Cortex of kidney (tissue), 1 donor: ENCODE measurements at places on chromosomes 4 and X.

- no peak for DNase-seq
Measured at GRCh38 chr4:77154065-77154464, 2.9 kb upstream of the CCNG2 start.

DNA sequence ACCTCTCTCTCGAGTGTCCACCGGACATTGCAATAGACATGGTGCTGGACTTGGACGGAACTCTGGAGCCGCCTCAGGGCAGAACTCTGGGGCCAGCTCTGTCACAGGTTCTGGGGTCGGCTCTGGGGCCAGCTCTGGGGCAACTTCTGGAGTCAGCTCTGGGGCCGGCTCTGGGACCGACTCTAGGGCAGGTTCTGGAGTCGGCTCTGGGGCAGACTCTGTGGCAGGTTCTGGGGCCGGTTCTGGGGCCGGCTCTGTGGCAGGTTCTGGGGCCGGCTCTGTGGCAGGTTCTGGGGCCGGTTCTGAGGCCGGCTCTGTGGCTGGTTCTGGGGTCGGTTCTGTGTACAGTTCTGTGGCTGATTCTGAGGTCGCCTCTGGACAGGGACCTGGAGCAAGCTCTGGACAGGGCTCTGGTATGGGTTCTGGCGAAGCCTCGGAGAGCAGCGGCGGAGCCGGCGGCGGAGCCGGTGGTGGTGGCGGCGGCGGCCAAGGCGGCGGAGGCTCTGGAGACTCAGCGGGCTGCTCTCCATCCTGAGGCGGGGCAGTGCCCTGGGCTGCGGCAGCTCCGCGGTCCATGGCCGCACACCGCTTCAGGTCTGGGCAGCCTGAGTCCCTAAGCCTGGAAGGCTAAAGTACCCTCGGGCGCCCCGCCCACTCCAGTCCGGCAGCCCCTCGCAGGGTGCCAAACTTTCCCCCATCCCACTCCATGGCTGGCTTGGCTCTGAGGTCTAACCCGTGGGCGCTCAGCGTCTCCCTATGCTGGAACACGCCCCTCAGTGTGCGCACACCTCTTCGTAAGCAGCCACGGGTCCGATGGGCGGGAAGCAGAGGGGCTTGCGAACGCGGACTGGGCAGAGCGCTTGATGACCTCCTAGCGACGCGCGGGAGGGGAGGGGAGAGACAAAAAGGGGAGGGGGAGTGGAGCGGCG is at the start of gene DGKK:
Gene DGKK, minus strand, starts transcription at position 723 of the 929 bp plus-strand sequence. Its CDS starts 147 bp downstream, at position 576.
- DNase-seq, result peak; percentile 1

DNA sequence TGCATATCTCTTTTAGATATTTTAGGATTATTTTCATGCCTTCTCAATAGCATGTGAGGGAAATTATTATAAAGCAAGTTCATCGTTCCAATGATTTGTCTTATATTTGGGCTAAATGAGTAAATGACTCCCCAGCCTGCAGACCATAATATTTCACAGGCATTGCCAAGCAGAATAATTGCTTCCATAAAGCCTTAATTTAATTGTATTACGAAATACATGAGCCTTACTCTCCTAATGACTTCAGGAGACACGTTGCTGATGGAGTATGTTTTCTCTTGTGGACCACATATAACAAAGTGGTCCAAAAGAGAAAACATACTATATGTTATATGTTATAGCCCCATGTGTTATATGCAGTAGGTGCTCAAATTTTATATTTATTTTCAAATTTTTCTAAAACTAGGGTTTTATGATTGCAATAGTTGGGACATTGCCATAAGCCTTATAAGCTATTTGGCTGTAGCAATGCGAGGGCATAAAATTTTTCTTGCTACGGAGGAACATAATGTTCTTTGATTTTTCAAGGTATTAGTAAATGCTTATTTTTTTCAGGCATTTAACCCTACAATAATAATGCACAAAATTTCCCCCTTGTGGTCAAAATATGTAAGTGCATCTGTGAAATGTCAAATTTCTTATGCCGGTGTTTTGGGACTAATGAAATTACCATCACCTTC is 26.2 kb upstream of the TMPRSS11D start:
- no peak for DNase-seq

GRCh38 chr4:6889736-6890324 is 19.8 kb upstream of the TBC1D14 start:
- DNase-seq, result no peak

- DNase-seq, result no peak
Measured at GRCh38 chrX:82775426-82775825, 732.7 kb upstream of the POU3F4 start.

GRCh38 chr4:102799816-102800215 is 27.5 kb downstream of the UBE2D3 start:
- no peak for DNase-seq

- DNase-seq, result no peak
Measured at GRCh38 chrX:48905090-48905790, 6.2 kb downstream of the SLC35A2 start.

GRCh38 chrX:76428243-76429130 is 977 bp downstream of the MAGEE1 start:
- DNase-seq, result no peak

- DNase-seq, result no peak
Measured at GRCh38 chr4:189021831-189022230, 882.6 kb downstream of the TRIML1 start.

DNA sequence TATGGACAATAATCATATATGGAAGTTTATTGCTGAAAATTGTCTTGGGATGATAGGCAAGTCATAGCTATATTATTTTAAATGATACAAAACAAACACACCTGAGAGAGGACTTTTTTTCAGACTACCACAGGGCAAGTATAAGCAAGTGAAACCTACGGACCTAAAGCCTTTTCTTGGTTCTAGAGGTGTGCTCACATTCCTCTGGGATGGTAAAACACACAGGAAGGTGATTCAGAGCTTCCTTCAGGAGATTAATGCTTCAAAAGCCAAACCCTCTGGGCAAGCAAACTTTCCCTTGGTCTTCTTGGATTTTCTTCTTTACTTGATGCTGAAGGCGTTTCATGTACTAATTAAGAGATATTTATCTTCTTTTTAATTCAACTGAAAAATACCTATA is 60.1 kb upstream of the ACSL4 start:
- no peak for DNase-seq

DNA sequence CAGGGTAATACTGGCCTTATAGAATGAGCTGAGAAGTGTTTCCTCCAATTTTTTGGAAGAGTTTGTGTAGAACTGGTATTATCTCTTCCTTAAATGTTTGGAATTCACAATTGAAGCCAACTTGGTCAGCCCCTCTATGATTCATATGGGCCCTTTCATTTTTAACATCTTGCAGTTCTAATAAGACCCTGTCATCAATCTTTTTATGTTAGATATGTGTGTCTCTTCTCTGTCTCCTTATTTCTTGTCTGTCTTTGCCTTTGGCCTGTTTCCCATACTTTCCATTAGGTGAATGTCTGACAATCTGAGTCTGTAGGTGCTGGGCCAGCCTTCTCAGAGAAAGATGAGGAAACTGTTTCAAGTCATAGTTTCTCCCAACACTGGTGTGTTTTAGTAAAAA is 88.7 kb downstream of the SLC16A2 start:
- DNase-seq, result no peak

DNA sequence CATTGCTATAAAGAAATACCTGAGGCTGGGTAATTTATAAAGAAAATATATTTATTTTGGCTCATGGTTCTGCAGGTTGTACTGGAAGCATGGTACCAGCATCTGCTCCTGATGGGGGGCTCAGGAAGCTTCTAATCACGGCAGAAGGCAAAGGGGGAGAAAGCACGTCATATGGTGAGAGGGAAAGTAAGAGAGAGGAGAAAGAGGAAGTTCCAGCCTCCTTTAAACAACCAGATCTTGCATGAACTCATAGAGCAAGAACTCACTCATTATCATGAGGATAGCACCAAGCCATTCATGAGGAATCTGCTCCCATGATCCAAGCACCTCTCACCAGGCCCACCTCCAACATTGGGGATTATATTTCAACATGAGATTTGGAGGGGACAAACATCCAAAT is 125.0 kb upstream of the GRPR start:
- DNase-seq, result no peak

- no peak for DNase-seq
Measured at GRCh38 chr4:142554412-142554811, 291.7 kb downstream of the INPP4B start.

DNA sequence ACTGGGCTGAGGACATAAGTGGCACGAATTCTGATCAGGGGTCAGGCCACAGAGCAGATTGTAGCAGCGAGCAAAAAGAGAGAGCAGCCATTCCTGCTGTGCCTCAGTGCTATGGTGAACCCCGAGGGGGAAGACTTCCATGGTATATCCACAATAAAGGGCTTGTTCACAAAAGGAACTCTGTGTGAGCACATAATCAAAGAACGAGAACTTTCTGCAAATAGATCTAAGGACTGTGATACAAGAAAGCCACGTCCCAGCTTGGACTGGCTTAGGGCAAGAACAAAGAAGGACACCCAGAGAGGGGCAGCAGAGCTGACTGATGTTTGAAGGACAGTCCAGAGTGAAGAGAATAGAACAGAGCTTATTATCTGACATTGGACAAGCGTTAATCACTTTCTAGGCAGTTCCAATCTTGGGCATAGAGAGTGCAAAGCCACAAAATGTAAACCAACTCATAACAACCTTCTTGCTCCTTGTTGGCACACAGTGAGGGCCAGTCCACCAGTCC is 24.0 kb downstream of the PPEF2 start:
- DNase-seq, result no peak

- no peak for DNase-seq
Measured at GRCh38 chrX:65596270-65597034, 61.9 kb upstream of the LAS1L start.

GRCh38 chr4:146247356-146247755 is 33.0 kb downstream of the REELD1 start:
- DNase-seq, result no peak

GRCh38 chrX:14027511-14028019 is 2.1 kb downstream of the GEMIN8 start:
- no peak for DNase-seq

- no peak for DNase-seq
Measured at GRCh38 chr4:189202182-189202868, 738.3 kb upstream of the FRG1 start.

DNA sequence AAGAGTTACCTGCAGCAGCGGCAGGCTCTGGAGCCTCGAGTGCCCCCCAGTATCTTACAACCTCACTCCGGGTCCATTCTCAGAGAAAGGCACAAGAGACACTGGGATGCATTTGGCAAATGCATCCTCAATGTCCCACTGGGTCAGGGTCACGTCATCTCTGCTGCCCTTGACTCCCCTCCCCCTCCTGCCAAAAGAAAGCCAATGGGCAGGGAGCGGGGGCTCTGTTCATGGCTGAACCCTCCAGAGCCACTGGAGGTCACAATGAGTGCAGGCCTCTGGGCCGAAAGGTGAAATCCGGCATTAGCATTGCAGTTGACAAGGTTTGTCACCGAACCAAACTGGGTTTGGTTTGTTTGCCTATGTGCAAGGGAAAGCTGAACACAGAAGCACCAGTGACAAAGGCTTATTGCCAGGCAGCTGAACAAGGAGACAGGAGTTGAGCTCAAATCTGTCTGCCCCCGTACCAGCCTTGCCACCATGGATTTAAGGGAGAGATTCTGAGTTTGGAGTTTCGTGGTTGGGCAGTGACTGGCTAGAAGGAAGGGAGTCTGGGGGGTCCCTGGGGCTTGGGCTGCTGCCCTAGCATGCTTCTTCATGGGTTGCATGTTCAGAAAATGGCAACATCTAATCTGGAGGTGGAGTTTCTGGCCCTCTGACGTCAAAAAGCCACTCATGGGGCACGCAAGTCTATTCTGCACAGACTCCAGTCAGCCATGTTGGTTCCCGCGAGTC is 64.3 kb downstream of the HTRA3 start:
- no peak for DNase-seq

DNA sequence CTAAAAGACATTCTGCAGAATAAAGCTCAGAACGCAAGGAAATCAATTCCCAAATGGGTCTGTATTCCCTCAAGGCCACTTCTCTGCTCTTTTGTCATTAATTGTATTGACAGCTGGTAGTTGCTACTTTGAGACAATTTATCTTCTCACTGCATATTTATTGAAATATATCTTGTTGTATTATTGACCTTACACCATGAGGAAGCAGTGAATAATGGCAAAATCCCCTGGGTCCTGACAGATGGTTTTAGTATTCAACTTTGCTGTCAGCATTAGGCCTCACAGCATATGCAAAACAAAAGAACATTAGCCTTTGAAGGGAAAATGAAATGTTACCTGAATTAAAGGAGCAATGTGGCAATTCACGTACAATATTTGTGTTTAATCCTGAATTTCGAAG is 406.1 kb upstream of the TRAM1L1 start:
- DNase-seq, result no peak

DNA sequence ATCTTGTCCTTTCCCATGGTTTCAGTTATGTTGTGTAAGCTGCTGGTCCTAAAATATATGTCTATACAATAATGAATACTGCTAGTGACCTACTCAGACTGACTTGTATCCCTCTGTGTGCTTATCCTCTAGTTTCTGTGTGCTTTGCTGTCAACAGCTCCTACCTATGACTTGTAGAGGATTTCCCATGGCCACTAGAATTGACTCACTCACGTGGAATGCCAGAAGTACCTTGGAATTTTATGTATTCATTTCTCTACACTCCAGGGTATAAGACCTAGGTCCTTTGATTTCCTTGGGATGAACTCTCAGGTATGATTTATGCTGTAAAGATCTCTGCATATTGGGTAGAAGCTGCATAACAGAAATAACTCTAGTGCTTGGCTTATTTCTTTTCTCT is 279.9 kb upstream of the SLIT2 start:
- no peak for DNase-seq

DNA sequence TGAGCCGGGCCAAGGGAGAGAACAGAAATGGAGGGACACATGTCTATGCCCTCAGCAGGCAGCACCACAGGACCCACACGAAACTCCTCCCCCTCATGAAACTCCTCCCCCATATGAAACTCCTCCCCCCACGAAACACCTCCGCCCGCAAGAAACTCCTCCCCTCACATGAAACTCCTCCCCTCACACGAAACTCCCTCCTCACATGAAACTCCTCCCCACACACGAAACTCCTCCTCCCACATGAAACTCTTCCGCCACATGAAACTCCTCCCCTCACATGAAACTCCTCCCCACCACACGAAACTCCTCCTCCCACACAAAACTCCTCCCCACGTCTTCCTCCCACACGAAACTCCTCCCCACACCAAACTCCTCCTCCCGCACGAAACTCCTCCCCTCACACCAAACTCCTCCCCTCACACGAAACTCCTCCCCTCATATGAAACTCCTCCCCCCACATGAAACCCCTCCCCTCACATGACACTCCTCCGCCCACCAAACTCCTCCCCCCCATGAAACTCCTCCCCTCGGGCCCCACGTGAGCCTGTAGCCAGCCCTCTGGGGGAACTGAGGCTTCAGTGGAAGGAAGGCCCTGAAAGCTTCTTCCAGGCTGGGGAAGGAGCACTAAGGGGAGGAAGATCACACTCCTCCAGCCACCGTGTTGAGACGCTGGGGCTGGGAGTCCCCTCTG is 15.2 kb downstream of the ADRA2C start:
- DNase-seq, result no peak

DNA sequence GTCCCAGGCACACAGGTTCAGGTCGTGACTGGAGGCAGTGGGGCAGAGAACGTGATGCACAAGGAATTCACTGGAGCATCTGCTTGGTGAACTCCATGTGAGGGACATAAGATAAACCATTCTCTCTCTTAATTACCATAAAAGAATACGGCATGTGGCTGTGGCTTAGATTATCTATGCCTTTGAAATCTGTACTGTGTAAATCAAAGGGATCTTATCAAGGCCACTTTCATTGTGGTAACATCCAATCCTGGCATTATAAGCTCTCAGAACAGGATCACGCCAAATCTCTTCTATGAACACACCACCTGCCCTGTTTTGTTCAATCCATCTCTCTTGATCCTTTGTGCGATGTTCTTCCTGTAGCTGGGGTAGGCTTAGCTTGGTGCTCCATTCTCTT is 192.3 kb downstream of the SPATA18 start:
- DNase-seq, result no peak
